A549 (cell line): ENCODE measurements at places on chromosomes 2 and 18. TPM values are rescaled to one million over a fixed set of nuclear protein-coding genes. Genes with fewer than 3 reads are reported as not detected.

- DNase-seq, result no peak
Measured at GRCh38 chr18:79374408-79375171, 21.1 kb upstream of the NFATC1 start.

DNA sequence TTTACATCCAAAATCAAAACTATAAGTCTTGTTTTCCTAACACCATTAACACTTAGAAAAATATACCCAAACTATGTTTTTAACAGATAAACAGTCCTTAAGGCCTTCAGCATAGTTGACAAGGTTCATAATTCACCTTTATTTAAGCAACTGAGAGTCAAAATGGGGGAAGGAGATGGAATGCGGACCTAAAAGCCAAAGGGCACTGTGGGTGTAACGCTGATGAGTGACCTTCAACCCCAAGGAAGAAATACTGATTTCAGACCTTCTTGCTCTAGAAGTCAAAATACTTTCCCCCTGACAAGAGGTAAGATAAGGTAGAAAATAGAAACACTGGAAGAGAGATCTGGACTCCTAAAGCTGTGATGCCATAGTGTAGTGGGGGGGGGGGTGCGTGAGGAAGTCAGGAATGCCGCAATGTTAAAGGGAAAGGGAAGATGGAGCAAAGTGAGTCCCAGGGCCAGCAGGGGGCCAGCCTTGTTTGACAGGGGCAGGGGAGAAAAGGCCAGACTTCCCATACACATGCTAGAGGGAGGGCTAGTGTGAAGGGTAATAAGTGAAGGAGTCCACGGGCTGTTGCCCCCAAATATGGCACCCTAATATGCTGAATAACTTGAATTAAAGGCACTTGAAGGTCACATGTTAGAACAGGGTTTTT lies 31.4 kb downstream of the CCDC93 start:
- no peak for DNase-seq

DNA sequence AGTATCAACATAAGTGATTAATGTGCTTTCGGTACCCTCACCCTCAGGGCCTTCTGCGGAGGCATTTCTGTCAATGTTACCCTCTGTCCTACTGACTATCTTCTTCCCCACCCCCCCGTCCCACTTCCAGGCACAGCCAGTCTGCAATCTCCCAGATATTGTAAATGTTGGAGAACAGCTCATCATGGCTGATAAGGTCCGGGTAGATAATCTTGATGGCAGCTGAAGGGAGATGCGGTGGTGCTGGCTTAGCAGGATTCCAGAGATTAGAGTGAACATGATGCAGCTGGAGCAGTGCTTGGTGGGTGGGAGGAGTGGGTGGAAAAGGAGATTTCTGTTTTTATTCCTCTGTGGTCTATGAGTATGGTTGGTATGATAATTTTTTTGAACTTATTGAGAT lies 15.5 kb downstream of the GTF2A1L start:
- DNase-seq, result no peak

GRCh38 chr2:235749121-235749770 lies 255.4 kb downstream of the AGAP1 start:
- DNase-seq, result no peak

The C2orf80 gene
- polyA plus RNA-seq, result not detected in 3 replicates

The HOXD1 gene
- polyA plus RNA-seq, result 0.11 to 0.17 TPM (median 0.12 TPM) in 3 replicates

The ZNF521 gene
- polyA plus RNA-seq, result not detected in 3 replicates

The TPGS2 gene
- polyA plus RNA-seq, result 71.9 to 73.3 TPM (median 73.1 TPM) in 3 replicates
